LHCN-M2 (cell line): ENCODE measurements at places on chromosomes 1 and 21. TPM values are rescaled to one million over a fixed set of nuclear protein-coding genes. Genes with fewer than 3 reads are reported as not detected.
A peak's percentile ranks its signal among the peaks of the same experiment; 100 is the strongest.

DNA sequence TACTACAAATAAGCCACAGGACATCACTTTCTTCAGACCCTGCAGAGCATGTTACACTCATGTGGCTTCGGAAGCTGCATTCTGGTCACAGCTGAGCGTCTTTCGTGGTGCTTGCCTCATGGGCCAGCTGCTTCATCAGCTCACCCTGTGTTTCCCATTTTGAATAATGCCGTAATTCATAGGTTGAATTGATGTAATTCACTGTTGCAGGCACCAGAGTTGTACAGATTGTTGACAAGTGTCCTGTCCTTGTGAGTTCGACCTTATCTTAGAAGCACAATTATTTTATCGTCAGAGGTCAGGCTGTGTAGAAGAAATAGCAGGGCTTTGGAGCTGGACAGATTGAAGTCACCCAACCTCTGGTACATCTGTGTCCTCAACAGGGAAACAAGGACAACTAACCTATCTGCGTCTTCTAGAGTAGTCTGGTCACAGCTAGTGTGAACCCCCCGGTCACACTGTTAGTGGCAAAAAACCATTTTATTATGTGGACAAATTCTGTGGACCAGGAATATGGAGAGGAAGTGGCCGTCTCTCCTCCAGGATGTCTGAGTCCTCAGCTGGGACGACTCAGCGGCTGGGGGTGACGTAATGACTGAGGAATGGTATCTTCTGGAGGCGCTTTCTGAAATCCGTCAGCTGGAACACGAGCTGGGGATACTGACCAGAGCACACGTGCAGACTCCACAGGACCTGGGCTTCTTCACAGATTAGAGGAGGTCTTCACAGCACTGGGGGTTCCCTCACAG is 17.8 kb downstream of the PKNOX1 start:
- DNase-seq = peak; percentile 88

Gene ARHGEF19
- total RNA-seq = 1.9 TPM in 2 replicates

GRCh38 chr1:158969855-158970254 is 38.5 kb downstream of the PYHIN1 start:
- DNase-seq = no peak

Gene DCDC2B
- not detected in 2 replicates for total RNA-seq

DNA sequence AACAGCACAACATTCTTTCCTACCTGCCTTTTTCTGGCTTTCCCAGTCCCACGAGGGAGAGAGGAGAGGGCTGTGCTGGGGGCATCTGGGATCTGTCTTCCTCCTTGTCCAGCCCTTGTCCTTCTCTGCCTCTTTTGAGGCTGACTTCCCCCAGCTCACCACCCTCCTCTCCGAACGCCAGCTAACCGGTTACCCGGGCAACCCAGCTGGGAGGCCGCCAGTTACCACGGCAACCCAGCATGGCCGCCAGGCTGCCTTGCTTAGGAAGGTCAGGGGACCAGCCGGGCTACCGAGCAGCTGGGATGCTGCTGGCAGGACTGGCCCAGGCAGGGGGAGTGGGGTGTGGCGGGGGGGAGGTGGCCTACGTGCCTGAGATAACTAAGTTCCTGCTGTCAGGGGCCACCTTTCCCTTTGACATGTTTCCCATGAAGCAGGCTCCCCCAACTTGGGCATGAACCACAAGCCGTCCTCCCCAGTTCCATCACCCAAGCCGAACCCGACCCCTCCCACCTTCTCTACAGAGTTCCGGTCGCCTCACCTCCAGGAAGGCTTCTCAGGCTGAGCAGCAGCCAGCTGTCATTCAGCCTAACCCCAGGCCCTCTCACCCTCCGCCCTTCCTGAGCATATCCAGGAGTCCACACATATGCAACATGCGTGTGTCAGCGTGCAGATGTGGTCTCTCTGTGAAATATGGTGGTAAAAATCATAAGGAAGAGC is 8.7 kb downstream of the PLEKHA6 start:
- peak; percentile 71 for DNase-seq

DNA sequence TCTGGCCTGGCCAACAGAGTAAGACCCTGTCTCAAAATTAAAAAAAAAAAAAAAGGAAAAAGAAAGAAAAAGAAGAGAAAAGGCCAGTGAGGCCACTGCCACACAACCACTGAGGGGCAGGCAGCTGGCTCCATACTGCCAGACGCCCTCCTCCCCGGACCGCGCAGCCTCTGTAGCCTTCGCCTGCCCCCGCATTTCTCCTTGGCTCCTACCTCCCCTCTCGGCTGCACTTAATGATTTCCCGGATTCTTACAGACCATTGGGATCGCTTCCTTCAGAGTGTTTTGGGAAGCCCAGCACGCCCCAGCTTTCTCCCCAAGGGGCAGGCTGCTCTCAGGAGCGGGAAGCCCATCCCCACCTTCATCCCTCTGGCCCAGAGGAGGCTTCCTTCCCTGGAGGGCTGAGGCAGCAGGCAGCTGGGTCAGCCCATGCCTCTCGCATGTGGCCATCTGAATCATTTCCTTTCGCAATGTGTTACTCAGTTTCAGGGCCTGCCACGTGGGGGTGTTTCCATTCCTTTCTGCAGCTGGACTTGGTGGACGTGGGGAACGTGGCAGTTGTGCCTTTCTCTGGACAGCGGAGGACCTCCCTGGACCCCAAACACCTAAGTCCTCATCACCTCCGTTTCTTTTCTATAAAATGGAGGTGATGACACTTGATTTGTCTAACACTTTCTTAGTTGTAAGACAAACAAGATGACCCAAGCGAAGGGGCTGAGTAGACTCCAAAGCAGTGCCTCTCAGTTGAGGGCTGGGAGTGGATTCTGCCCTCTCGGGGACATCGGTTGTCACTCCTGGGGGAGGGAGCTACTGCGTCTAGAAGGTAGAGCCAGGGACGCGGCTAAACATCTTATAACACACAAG is 2.3 kb downstream of the SLC2A5 start:
- peak; percentile 58 for DNase-seq

DNA sequence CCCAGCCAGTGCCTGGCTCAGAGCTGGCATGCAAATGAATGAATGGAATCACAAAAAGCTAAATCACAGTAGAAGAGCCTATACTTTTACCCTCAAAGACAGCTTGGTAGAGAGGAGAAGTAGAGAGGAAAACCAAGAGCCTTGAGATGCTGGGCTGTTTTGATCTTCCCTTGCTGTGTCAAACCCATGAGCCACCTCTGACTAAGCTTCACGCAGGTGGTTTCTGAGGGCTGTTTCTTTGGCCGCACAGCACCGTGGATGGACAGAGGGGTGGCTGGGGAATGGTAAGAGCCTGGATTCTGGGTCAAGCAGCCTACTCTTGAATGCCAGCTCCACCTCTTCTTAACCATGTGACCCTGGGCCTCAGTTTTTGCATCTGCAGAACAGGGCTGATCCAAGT is 18.6 kb downstream of the ABCG1 start:
- DNase-seq = no peak

- DNase-seq = no peak
These were observed 92.8 kb downstream of the PRKAB2 start for GRCh38 chr1:147079400-147080005.

- no peak for DNase-seq
These were observed 26.5 kb downstream of the OLIG1 start for GRCh38 chr21:33096426-33096825.

GRCh38 chr1:26833432-26834405 is 7.2 kb downstream of the ZDHHC18 start:
- no peak for DNase-seq

DNA sequence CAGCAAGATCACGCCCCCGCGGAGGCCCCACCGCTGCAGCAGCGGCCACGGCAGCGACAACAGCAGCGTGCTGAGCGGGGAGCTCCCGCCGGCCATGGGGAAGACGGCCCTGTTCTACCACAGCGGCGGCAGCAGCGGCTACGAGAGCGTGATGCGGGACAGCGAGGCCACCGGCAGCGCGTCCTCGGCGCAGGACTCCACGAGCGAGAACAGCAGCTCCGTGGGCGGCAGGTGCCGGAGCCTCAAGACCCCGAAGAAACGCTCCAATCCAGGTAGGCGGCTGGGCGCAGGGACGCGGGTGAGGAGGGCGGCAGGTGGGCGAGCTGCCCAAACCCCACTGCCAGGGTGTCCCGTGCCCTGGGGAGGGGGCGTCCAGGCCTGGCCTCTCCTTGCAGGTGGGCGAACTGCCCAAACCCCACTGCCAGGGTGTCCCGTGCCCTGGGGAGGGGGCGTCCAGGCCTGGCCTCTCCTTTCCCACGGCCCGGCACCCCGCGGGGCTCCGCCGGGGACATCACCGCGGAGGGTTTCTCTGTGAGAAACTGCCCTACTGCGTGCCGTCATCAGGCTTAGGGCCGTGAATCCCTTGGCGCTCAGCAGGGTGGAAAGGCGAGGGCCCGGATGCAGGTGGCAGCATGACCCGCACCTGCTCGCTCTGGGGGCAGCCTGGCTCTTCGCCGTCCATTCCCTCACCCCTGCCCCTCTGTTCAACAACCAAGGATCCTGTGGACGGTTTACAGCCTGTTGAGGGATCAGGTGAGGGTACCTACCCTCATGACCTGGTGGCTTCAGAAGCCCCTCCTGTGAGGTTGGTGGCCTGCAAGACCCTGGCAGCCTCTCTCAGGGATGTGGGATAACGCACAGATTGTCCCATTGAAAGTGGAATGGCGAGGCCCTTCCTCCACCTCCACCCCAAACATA is 534.0 kb downstream of the KIF26B start:
- DNase-seq = no peak

DNA sequence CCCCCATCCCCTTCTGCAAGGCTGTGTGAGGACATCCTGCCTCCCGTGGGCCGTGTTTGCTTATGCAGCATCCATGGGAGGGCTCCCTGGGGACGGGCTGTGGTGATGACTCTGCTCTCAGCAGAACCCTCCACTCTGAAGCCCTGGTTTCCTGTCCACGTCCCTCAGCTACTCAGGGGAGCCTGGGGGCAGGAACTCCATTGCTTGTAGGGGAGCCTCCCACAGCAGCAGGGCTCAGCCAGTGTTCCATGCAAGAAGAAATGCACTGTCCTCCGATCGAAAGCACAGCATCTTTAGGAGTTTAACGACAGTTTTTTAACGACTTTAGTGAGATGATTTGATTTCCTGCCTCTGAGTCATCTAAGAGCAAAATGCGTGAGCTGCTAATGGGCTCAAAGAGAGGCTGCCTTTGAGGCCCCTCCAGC is 8.3 kb upstream of the KCNAB2 start:
- peak; percentile 75 for DNase-seq

DNA sequence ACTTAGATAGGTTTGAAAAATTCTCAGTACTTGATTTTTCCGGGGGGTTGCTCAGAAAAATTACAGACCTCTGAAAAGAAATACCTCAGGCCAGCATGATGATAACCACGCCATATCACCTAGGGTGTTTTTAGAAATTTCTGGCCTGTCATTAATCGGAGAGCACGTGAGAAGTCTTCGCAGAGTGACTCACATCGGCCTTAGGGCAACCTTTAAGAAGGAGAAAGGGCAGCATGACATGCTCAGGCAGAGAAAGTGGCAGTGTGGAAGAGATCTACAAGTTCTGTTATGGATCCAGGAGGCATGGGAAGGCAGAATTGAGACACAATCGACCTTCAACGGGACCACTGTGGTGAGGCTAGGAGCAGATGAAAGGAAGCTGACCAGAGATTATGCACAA is 506.3 kb downstream of the LMO4 start:
- no peak for DNase-seq

- peak; percentile 77 for DNase-seq
These were observed 16.1 kb downstream of the CD101 start for GRCh38 chr1:117017648-117018047.

- peak; percentile 54 for DNase-seq
These were observed 145.8 kb upstream of the ERRFI1 start for GRCh38 chr1:8171751-8172464.

- no peak for DNase-seq
These were observed 7.2 kb upstream of the SMIM12 start for GRCh38 chr1:34866762-34867109.

GRCh38 chr1:202348509-202349205 is at the start of gene PPP1R12B:
Gene PPP1R12B, plus strand, starts transcription at chr1:202348699. Its CDS starts 153 bp downstream, at chr1:202348852.
- peak; percentile 99 for DNase-seq

DNA sequence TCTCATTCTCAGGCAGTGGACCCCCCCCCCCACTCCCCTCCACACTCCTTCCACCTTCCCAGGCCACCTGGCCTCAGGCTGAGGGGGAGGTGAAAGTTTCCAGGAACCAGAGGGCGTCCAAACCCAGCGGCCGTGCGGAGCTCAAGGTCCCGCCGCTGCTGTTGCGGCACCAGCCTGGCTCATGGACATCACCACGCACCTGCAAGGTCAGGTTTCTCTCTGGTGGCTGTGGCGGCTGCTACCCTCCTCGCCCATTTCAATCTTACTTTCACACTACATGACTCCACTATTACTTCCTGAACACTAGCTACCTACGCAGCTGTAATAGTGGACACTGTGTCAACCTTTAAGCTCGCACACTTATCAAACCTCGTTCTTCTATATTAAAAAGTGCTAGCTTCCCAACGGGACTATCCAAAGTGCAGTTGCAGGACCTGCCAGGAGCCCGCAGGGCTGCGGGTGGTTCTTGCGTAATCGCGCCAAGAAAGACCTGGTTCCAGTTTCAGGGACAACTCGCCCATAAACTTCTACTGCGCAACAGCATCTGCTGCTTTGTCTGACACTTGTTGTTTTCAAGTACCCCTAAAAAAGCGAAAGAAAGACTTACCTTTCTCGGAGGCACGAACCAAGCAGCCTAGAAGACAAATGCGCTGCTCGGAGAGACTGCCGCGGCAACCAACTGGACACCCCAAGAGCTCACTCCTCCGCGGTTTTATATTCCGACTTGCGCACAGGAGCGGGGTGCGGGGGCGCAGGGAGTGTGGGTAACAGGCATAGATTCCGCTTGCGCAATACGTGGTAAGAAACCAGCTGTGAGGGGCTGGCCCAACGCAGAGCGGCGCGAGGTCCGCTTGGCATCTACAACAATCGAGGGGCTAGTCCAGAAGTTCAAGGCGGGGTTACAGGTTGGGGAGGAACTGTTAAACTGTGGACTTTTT is at the start of gene DIRAS3:
TSS of gene DIRAS3 (minus strand) at position 687 of the 938 bp plus-strand sequence. CDS start 3,330 bp downstream, outside the sequence.
- peak; percentile 61 for DNase-seq

DNA sequence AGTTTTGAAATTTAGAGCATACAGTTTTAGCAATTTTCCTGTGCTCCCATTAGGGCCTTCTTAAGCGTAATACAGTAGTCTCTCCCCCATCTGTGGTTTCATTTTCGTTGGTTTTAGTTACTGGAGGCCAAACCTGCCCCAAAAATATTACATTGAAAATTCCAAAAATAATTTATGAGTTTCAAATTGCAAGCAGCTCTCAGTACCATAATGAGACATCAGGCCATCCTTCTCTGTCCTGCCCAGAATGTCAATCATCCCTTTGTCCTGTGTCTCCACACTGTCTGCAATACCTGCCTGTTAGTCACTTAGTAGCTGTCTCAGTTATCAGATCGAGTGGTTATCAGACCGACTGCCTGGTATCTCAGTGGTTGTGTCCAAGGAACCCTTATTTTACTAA is 45.4 kb downstream of the ADSS2 start:
- no peak for DNase-seq

Gene LCE2A
- total RNA-seq = not detected in 2 replicates

DNA sequence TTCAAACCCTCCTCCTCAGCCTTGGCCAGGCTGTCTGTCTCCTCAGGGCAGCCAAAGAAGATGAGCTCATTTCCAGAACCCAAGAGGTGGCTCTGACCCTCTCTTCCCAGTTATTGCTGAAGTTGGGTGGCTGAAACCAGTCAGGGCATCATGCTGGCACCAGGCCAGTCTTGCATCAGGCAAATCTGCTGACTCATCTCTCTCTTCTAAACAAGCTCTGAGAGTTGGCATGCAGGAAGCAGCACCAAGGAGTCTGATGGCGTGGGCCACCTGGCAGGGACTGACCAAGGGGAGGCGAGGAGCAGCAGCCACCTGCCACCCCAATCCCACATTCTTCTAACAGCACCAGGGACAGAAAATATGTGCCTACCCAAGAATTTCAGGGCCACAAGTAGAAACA is 104.8 kb upstream of the ATP1A1 start:
- peak; percentile 55 for DNase-seq

GRCh38 chr1:56948403-56949023 is 17.3 kb downstream of the C8B start:
- no peak for DNase-seq
